T-helper 9 cell (primary cell): ENCODE measurements at places on chromosomes 1 and 21.

- DNase-seq: no peak
These were observed 11.8 kb upstream of the PAX7 start for GRCh38 chr1:18618546-18619466.

DNA sequence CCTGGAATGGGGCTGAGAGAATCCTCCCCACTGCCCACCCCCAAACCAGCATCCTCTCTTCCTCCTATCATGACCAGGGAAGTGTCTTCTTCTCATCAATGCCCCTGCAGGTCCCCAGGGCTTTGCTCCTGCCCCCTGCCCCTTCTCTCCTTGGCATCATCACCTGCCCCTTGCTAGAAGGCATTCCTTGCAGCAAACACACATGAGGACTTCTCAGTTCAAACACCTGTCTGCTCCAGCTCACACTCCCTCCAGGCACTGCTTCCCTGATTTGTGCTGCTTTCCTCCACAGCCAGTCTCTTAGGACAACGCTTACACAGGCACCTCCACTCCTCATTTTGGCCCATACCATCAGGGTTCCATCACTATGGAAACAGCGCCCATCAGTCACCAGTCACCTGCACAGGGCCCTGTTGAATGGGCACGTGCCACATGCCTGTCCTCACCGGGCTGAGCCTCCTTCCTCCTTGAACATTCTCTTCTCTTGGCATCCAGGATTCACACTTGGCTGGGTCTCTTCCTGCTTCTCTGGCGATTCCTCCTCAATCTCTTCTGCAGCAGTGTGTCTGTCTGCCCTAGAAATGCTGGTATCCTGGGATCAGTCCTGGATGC is 81.9 kb upstream of the EDN2 start:
- no peak for DNase-seq

DNA sequence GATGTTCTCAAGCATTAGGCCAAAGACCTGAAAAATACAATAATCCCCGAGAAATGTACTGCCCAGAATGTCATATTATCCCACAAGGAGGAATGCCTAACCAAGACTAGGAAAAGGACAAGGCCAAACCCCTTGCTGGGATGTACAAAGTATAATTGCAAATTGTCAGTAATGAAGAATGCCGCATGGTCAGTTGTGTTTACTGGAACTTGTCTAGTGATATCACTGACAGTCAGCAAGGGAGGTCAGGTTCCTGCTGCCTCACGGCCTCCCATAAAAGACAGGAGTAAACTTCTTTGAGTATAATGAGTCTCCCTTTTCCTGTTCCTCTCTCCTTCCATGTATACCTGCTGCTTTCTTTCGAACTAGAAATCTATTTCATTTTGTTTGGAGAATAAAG is 222.8 kb downstream of the RHOU start:
- DNase-seq: no peak

- no peak for DNase-seq
These were observed 89.8 kb downstream of the ADSS2 start for GRCh38 chr1:244361764-244362473.

GRCh38 chr1:71521655-71522264 is 440.9 kb upstream of the ZRANB2 start:
- no peak for DNase-seq

- DNase-seq: no peak
These were observed 72.4 kb downstream of the MATN1 start for GRCh38 chr1:30650968-30651320.

DNA sequence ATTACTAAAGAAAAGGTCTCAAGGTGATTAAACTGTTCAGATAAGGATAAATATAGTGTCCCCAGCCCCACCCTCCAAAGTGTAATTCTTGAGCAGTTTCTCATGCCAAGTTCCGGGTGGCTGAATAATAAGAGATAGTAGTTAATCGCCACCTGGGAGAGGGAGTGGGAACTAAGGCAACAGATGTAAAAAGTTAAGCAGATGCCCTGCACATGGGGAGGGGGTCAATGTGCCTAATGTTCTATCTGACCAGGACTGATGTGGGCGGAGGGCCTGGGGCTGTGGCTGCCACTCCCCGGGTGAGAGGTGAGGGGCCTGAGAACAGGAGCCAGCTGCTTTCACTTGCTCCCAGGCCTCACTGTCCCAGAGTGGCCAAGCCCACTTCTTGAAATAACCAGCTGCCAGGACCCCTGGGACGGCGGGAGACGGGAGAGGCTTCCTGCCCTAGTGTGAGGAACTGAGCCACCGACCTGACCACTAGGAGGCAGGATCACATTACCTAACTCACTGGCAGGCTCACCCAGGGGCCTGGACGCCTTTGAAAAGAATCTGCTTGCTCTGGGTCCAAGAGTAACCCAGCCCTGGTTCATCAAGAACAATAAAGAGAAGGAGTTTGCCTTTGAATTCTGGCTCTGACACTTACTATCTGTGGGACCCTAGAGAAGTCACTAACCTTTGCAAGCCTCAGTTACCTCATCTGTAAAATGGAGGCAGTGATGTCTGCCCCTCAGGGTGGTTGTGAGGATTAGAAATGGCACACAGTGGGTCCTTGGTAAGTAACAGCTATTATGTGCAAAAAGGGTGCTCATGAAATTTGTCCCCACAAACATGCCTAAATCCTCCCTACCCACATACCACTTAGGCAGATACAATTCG is 179.2 kb downstream of the ATG4C start:
- no peak for DNase-seq

DNA sequence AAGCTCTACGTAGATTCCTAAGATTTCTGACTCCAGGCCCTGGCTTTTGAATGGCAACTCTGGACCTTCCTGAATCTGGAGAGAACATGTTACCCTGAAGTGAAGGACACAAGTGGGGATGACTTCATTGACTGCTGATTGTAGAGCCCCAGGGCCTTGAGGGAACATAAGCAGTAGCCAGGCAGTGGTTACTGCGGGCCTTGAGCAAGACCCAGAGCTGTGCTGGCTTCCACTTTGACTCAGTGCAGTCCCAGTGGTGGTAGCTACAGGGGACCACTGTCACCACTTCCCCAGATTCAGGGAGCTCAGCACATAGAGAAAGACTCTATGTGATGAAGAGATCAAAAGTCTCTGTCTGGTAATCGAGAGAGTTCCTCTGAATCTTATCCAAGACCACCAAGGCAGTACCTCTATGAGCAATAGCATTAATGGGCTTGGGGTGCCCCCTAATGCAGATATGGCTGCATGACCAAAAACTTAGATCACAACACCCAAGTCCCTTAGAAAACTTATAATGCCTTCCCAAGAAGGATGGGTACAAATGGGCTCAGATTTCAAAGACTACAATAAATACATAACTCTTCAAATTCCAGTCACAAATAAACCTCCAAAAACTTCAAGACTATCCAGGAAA is 1278.3 kb downstream of the AMY1C start:
- no peak for DNase-seq

DNA sequence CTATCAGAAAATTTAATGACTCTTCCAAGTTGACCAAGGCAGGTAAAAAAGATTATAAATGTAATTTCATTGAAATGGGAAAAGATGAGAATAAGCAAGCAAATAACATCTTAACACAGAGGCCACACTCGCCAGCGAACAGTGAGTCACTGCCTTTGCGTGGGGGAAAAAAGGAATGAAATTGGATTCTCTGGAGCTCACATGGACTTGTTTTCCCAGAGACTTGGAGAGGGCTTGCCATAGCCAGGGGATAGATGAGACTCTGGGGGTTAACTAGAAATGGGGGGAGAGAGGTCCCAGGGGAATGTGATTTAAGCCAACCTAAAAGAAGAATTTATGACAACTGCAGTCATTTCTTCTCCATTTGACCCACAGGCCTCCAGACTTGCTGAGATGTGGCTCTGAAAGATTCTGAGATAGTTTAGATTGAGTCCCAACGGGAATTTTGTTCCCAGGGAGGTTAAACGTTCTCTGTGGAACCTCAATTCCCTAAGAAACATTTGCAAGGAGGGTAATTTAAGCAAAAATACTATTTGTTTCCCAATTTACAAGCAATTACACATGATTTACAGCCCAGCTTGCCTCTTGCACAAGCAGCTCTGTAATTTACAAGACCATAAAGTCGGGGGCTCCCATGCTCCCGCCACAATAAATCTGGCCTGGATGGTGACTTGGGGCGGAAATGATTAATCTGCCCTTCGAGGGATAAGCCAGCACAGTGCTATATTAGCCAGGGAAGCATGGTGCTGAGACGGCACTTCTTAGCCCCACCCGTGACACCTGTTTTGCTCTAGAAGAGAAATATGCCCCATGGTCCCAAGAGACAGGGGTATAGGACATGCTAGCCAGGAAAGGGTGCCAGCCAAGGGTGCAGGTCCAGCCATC is 68.8 kb downstream of the GRIK3 start:
- no peak for DNase-seq

- DNase-seq: no peak
These were observed 54.7 kb upstream of the MAN1A2 start for GRCh38 chr1:117312453-117313138.

GRCh38 chr1:213602796-213603486 is 384.8 kb upstream of the PROX1 start:
- no peak for DNase-seq

- no peak for DNase-seq
These were observed 15.8 kb downstream of the APP start for GRCh38 chr21:26154753-26155152.

DNA sequence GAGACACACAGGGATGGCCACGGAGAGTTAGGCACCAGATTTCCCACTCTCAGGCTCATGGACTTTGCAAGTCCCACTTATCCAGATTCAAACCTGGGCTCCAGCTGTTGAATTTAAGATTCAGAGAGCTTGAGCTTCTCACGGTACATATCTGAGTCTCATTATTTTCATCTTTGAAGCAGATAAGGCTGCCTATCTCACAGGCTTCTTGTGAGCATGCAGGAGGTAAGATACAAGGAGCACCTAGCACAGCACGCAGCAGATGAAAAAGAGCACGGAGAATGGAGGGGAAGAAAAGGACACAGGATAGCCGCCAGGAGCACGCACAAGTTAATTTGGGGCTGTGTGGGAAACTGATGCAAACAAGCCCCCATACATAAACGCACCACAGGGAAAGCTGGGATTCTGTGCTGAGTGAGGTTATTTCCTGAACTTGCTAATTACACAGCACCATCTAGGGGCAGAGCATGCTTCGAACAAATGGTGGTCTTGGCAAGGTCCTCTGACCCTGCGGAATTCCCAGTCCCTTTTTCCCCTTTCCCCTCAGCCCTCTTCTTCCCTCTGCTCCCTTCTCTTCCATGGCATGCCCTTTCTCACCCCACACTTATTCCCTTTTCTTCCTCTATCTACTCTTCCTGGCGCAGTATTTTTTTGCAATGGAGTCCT is 134.7 kb upstream of the VANGL1 start:
- no peak for DNase-seq

GRCh38 chr1:101182627-101183387 is 54.0 kb upstream of the S1PR1 start:
- no peak for DNase-seq

DNA sequence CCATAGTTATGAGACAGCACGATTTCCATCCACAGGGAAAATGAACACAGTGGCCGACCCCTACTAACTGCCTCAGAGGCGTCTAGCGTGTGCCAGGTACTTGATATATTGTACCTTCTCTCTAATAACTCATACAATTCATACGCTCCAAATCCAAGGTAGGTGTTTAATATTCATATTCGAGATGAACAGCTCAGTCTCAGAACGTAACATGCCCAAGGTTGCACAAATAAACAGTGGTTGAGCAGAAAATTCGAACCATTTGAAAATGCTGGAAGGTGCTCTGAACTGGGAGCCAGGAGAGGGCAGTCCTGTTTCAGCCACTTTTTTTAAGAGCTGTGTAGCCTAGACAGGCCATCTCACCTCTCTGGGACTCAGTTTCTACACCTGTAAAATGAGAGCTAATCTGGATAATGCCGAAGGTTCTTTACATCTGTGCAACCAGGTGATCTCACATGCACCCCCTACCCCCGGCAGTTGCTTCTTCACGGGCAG is 7.9 kb downstream of the SLC45A3 start:
- no peak for DNase-seq

DNA sequence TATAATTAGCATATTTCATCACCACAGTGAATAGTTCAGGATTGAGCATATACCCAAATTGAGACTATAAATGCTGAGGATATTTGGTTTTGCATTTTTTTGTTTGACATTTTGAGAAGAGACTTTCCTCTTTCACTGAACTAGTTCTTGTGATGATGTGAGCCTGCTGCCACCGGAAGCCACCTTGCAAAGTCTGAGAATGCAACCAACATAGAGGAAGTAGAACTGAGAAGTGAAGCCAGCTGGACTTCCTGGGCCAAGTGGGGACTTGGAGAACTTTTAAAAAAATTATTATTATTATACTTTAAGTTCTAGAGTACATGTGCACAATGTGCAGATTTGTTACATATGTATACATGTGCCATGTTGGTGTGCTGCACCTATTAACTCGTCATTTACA is 102.3 kb downstream of the RPE65 start:
- no peak for DNase-seq

- DNase-seq: no peak
These were observed 615.4 kb downstream of the PTPRU start for GRCh38 chr1:29851691-29852090.

- DNase-seq: no peak
These were observed 148.7 kb upstream of the PRMT6 start for GRCh38 chr1:106907795-106908194.

DNA sequence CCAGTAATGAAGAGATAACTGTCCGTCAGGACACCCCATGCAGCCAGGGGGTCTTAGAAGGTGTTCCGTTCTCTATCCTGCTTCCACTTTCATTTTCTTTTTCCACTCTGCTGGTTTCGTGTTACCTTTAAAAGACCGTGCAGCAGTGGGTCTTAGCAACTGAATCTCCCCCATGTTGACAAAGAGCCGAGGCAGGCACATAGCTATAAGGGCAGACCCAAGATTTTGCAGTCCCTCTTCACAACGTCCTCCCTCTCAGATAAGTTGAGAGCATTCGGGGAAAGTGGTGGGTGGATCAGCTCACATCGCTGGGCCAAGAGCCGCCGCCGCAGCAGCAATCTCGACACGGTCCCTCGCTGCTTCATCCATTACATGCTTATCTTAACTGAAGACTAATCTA is 355.5 kb downstream of the LMO4 start:
- DNase-seq: no peak

DNA sequence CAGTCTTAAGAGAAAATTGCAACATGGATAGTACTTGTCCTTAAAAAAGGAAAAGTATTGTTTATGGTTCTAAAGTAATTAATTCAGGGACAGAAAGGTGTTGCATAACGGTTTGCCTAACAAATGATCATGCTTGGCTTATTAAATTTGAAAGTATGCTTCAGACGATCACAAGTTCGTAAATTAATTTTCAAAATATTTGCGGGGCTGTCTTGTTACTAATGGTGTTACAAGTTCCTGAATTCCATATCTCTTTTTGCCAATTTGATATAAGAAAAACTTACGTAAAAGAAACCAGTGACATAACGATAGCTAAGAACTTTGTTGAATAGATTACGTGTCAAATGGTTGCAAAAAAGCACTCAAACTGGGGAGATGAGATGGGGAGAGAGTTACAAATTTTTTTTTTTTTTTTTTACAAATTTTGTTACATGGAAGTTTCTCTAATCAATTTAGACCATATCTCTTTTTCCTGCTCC is 1.3 kb downstream of the AGO3 start:
- DNase-seq: no peak
